AG20443 (cell line): ENCODE measurements at places on chromosomes 11 and 22.

DNA sequence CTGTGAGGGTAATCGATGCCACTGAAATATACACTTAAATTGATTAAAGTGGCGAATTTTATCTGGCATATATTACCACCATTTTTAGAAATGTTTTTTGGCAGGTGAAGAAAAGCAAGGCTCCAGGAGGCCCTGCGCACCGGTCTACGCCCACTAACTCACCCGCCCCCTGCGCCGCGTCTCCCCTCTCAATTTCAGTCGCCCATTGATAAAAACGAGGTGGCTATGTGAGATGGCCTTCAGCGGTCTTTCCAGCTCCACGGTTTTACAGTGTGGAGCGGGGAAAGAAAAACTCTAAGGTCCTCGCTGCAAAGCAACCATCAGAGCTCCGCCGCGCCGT lies 602 bp upstream of the AQP11 start:
- DNase-seq, result no peak

GRCh38 chr11:66243782-66244535 lies 24.5 kb upstream of the RAB1B start:
- no peak for DNase-seq

- DNase-seq, result no peak
Observed at GRCh38 chr11:65211293-65212105, 29.8 kb downstream of the CAPN1 start.

GRCh38 chr11:108319541-108320145 lies 96.8 kb downstream of the ATM start:
- DNase-seq, result peak; percentile 26

- peak; percentile 91 for DNase-seq
Observed at GRCh38 chr11:111531687-111532364, 8.7 kb upstream of the LAYN start.

GRCh38 chr22:41915035-41915785 lies at the start of gene SHISA8:
Gene SHISA8, minus strand, starts transcription at chr22:41915074. Its CDS starts 407 bp downstream, at chr22:41914667.
- peak; percentile 77 for DNase-seq

- DNase-seq, result peak; percentile 77
Observed at GRCh38 chr11:8338138-8338537, 74.5 kb upstream of the LMO1 start.

- no peak for DNase-seq
Observed at GRCh38 chr11:132140056-132140455, 769.6 kb downstream of the NTM start.

DNA sequence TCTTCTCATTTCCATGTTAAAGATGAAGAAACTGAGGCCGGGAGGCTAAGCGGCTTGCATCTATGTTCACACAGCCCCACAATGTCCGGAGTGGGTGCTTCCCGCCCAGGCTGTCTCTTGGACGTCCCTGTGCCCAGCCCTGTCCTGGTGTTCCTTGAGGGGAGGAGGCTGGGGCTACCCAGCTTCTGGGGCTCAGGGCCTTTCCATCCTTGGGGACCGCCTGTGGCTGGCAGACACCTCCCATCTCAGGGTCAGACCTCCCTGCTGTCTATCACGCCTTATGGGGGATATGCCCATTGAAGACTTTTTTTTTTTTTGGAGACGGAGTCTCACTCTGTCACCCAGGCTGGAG lies 95.5 kb downstream of the WNT7B start:
- DNase-seq, result no peak
